GM23248 (cell line): ENCODE measurements at places on chromosomes 5 and 9. TPM values are rescaled to one million over a fixed set of nuclear protein-coding genes. Genes with fewer than 3 reads are reported as not detected.

The SPINK6 gene
- polyA plus RNA-seq, result not detected in 2 replicates

The LHX2 gene
- polyA plus RNA-seq, result not detected in 2 replicates

The CDH9 gene
- polyA plus RNA-seq, result not detected in 2 replicates

The LTC4S gene
- 1.6 and 2.0 TPM in 2 replicates for polyA plus RNA-seq

The ADAMTSL2 gene
- polyA plus RNA-seq, result not detected in 2 replicates

The BSPRY gene
- not detected in 2 replicates for polyA plus RNA-seq

The SHISAL2B gene
- polyA plus RNA-seq, result not detected in 2 replicates

The TAF11L5 gene
- polyA plus RNA-seq, result not detected in 2 replicates

The SOWAHA gene
- polyA plus RNA-seq, result not detected in 2 replicates

The CYSRT1 gene
- 0.24 and 0.75 TPM in 2 replicates for polyA plus RNA-seq

The WDR31 gene
- 3.1 and 3.7 TPM in 2 replicates for polyA plus RNA-seq

DNA sequence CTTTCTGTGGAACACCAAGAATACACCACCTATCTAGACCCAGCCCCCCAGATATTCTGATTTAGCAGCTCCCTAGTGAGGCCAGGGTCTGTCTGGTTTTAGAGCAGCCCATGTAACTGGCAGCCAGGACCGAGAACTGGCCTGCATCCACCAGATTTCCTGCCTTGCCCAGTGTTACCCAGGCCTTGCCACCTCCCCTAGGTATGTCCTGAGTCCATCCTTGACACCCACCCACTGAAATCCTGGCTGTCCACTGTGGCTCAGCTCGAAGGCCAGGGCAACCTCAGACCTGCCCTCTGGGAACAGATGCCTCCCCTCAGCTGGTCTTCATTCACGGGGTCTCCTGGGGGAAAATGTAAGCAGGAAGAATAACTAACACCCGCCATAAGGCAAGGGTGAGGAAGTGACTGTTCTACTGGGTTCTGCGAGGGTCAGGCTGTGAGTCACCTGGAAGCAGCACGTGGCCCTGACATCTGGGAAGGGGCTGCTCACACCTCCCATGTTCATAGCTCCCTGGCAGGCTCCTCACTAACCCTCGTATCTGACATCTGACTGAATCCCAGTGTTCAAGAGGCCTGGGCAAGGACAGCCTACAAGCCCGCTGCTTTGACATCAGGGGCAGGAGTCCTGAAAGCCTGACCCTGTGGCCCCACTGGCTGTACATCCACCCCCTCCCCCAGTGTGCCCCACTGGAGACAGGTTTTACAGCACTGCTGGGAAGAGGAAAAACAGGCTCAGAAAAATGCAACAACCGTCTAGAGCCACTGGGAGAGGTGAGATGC, 72.7 kb downstream of the SEMA4D start:
- DNase-seq, result no peak

DNA sequence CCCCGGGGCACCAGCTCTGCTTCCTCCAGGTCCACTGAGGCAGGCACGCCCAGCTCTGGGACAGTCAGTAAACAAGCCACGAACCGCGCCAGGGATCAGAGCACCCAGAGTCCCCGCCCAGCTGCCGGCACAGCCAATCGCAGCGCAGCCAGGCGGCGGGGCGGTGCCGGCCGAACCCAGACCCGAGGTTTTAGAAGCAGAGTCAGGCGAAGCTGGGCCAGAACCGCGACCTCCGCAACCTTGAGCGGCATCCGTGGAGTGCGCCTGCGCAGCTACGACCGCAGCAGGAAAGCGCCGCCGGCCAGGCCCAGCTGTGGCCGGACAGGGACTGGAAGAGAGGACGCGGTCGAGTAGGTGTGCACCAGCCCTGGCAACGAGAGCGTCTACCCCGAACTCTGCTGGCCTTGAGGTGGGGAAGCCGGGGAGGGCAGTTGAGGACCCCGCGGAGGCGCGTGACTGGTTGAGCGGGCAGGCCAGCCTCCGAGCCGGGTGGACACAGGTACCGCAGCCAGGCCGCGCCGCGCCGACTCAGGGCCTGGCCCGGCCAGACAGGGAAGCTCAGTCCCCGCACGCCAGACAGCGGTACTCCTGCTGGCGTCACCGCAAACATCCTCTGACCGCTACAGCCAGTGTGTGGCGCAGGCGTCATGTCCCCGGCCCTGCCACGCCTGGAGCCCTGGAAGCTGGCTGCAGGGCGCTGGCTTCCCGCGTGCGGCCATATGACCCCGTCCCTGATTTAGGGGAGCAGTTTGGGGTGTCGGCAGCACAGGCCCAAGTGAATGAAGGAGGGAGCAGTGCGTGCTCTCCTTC, at the start of gene CTSL:
Gene CTSL (plus strand): TSS at position 220 of the 810 bp plus-strand sequence. CDS start 1,485 bp downstream, outside the sequence.
- DNase-seq, result peak; percentile 95

GRCh38 chr9:124800306-124801259, 23.6 kb downstream of the OLFML2A start:
- DNase-seq, result peak; percentile 56

- no peak for DNase-seq
Observed at GRCh38 chr5:67187006-67187715, 9.4 kb downstream of the CD180 start.

GRCh38 chr5:176633598-176633997, 3.1 kb downstream of the EIF4E1B start:
- no peak for DNase-seq

DNA sequence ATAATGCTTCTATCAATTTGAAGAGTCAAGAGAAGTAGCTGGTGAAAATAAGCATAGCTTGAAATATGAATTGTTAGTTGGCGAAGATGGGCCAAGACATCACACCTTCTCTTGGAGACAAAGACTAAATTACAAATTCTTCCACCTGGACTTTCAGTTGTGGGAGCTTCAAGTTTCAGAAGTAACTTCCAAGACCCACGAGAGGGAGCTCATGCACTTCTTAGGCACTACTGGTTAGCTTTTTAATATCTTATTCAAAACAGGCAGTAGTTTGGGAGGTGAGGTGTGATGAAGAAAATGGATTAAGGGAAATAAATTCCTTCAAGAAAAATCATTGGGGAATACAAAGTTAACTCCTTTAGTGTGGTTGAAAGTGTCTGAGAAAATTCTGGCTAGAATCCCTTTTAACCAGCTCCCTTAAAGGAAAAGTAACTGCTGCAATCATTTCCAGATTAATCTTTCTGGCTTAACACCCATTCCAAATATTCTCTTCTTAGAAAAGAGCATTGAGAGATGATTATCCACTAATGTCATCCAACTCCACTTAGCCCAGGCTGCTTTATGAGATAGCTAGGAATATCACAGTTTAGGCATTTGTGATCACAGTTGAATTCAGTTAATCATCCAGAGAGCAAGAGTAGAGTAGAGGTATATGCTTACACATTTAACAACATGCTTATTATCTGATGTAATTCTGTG, 139.5 kb upstream of the DMRTA1 start:
- peak; percentile 78 for DNase-seq

GRCh38 chr5:160357394-160357793, 13.0 kb downstream of the C1QTNF2 start:
- no peak for DNase-seq

DNA sequence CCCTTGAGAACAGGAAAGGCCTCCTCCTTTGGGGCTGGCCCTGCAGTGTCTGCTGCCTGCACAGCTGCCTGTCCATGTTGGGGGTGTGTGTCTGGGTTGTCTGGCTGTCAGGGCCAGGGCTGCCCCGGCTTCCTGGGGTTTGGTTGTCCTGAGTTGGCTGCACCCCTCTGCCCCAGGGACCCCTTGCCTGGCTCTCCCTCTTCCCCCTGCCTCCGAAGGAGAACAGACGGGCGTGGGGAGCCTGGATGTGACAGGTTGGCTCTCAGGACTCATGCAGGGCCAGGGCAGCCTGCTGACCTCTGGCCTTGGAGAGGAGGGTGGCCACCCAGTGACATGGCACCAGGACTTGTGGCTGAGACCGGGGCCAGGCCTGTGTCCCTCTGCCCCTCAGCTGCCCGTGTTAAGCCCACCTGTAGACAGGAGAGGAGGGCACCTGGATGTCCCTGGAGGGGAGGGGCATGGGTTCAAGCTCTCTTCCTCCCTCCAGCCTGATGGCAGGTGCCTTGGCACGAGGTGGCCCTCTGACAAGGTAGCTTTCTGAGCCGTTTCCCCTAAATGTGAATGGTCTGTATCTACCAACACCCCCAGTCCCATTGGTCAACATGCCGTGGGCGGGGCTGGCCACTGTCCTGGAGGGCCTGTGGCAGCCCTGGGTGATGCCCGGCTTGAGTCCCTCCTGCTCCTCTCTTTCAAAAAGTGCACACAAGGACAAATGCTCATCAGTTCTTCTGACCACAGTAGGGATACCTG, 34.9 kb downstream of the WNK2 start:
- no peak for DNase-seq

GRCh38 chr5:180160789-180161188, 48.2 kb downstream of the RASGEF1C start:
- no peak for DNase-seq

- no peak for DNase-seq
Observed at GRCh38 chr5:171628633-171628974, 157.0 kb upstream of the SMIM23 start.

DNA sequence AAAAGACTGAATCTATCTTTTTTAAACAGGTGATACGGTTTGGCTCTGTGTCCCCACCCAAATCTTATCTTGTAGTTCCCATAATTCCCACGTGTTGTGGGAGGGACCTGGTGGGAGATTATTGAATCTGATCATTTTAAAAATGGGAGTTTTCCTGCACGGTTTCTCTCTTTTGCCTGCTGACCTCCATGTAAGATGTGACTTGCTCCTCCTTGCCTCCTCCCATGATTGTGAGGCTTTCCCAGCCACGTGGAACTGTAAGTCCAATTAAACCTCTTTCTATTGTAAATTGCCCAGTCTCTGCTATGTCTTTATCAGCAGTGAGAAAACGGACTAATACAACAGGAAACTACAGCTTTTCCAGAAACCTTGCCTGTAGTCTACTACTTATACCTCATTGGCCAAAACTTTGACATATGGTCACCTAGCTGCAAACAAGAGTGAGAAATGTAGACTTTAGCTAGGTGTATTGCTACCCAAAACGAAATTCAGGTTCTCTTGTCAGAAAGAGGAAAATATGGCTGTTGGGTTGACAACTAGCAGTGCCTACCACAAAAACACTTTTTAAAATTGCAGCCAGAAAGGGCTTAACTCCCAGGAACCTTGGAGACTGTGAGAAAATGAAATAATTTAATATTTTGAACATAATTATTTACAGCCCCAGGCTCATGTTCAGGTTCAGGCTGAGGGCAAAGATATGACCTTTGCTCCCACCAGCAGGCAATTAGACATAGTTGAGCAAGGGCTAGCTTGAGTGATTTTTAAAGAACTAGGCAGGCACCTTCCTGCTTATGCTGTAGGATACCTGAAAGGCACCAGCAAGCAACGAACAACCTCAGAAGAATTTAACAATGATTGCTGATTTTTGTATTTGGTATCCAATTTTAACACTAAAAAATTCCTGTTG, 7.4 kb upstream of the AGGF1 start:
- DNase-seq, result no peak

- peak; percentile 50 for DNase-seq
Observed at GRCh38 chr5:36089989-36090388, 23.3 kb upstream of the UGT3A2 start.

DNA sequence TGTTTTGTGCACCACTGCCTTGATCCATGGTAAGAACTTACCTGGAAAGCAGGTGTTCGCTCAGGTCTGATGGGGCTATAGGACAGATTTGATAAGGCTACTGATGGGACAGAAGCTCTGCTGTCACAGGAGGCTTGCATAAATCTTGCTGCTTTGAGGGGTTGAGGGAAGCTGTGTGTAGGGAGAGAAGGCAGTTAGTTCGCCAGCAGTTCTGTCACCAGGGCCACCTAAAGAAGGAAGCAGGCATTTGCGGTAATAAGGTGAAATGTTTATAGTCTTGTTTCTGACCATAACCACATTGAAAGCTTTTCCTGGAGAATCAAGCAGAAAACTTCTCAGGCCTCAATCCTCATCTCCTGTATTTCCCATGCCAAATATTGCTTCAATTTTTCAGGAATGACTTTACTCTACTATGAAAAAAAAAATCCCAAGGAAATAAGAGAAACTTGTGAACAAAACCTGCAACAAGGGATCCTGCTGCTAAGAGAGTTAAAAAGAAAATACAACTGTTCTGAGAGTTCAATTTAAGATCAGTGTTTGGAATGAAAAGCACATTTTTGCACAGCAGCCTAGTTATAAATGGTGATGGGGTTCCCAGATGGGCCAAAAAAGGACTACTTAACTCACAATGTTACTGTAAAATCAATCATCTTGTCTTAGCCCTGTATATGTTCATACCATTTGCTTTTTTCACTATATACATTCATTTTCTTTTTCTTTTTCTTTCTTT, 122.0 kb upstream of the RANBP3L start:
- DNase-seq, result no peak

DNA sequence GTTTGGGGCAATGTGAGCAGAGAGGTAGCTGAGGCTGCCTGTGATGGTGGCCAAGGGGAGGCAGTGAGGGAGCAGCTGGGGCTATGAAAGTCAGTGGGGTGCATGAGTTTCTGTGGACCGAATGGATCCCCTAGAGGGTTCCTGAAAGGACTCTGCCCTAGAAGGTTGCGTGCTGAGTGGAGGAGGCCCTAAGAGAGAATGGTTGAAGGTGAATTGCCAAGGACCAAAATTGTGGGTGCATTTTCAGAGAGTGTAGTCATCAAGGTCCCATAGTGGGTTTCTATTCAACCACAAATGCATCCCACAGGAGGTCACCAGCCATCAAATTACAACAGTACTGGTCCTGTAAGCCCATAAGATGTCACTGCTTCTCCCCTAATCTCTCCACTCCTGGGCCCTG, 298.3 kb downstream of the CDK5RAP2 start:
- DNase-seq, result no peak

- DNase-seq, result no peak
Observed at GRCh38 chr9:137376386-137376785, 46.6 kb downstream of the EXD3 start.

- no peak for DNase-seq
Observed at GRCh38 chr5:105670596-105670995, 2000.1 kb downstream of the EFNA5 start.

DNA sequence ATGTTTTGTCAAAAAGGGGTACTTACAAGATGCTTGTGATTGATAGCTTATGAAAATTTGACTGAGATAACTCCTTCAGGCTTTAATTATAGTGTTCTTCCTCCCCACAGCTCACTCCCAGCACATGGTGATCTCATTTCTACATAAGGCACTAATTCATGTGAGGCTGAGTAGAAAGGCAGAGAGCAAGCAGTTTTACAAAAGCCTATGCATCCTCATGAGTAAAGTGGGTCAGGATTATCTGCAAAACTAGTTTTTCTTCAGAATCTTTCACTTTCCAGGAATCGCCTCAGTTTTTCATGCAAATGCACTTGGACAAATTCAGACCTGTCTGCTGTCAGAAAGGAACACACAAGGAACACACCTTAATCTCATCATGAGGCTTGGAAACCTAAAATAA, 92.1 kb upstream of the FBN2 start:
- DNase-seq, result no peak

- no peak for DNase-seq
Observed at GRCh38 chr5:136666970-136667620, 301.8 kb upstream of the TRPC7 start.

GRCh38 chr9:18331310-18331684, 142.7 kb upstream of the ADAMTSL1 start:
- DNase-seq, result no peak
